ENCODE measurements at places on chromosomes 4 and X.

DNA sequence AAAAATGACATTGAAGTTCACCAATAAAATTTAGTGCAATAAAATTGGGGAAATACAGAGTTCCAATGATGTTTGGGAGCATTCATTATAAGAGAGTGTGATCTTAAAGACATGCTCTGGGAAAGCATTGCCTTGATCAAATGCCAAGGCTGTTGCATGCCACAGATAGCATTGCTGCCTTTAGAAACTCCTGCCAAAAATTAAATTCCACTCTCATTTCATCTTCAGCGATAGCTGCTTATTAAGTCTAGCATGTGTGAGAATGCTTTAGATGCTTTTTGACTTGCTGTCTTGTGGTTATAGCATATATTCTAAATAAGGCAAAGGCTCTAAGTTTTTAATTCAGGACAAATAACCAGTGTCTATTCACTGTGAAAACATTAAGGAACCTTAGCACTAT is 49.3 kb downstream of the NPNT start:
- DNase-seq = no peak

- DNase-seq = no peak
Observed at GRCh38 chr4:157004279-157005161, 32.9 kb upstream of the PDGFC start.

GRCh38 chrX:42151808-42152207 is 228.5 kb upstream of the CASK start:
- DNase-seq = no peak

GRCh38 chrX:138877746-138878145 is 166.2 kb upstream of the FGF13 start:
- no peak for DNase-seq

DNA sequence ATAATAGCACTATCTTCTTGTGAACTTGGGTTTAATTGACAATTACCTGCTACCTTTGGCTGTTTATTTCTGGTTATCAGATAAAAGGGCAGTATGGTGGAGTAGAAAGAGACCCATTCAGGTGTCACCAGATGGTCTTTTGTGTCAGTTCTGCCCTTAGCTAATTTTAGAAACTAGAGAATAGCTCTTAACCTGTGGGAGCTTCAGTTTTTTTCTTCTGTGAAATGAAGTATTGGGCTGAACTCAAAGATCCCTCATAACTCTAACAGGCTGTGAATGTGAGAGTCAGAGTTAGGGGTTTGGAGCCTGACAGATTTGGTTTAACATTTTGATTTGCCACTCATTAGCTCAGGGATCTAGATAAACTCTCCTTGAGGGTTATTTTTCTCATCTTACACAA is 335.2 kb downstream of the PPP1R2C start:
- DNase-seq = no peak

- no peak for DNase-seq
Observed at GRCh38 chrX:120120223-120120622, 4.5 kb upstream of the RHOXF1 start.

DNA sequence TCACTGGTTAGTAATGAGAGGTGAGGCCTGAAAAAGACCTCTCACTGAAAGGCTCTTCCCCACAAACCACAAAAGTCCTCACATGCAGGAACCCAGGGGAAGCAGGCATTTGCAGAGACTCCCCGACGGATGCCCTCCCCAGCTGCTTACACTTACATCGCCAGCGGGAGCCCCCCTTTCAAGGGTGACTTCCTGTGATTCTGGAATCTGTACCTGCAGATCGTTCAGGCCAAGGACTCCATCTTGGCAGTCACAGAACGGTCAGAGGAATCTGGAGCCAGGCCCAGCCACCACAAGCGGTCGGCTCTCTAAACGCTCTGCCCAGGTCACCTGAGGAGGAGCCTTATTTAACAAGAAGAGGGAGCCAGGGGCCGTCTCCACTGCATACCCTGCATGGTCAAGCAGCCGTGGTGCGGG is 71.3 kb upstream of the STS start:
- no peak for DNase-seq

DNA sequence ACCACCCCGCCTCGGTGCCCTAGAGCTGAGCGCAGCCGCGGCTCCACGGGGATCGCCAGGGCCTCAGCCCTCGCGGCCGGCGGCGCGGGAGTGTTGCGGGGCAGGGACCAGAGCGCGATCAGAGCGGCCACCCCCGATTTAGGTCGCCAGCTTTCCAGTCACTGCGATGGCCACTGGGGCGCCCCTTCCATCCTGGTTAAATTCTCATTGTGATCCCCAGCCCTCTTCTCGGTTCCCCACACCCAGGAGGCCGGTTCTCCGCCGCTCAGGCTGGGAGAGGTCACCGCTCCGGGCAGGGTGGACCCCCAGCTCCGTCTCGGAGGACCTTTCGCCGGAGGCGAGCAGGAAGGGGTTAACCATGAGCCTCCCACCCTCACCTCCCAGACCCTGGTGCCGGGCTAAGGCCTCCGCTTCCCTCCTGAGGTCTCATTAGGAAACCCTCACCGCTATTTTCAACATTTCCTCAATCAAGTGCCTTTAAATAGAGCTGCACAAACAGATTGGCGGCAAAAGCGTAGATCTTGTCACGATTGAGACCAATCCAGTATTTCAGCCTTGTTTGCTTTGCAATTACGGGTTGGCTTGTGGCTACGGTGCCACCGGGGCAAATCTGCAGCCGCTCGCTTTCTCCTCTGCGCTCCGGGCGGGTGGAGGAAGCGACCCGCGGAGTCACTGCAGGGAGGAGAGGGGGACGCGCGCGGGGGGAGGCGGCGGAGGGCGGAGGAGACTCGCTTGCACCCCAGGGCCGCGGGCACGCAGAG is 8.3 kb upstream of the HAND2 start:
- DNase-seq = no peak

DNA sequence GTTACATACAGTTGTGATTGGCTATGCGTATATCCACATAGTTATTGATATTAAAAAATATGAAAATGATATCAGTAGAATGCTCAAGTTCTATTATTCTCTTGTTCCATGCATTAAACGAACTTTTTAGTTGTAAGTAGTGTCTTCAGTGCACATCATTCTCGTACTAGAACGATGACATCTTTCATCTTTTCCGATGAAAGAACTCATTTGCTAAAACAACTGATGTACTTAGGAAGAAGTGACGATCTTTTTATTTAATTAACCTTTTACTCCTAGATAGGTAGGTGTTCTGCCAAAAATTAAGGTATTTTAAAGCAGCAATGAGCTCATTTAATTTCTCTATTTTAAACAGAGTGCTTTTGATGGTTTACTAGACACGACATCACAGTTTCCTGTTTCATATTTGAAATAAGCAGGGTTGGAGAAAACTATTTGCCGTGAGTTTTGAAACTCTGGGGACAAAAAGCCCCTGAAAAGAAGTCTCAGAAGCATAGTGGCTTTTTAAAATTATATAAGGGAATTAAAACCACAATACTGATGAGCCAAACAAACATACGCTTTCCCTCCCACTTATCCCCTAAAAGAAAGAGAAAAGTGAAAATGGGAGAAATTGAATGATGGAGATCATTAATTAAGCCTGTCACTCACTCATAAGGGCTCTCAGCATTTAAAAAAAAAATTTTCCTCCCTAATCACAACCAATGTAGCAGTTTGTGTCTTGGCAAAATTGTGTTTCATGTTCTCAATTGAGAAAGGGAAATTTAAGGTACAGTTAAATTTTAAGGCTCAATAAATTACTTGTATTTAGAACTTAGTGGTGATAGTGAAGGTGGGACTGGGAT is 25.6 kb downstream of the SPRY1 start:
- DNase-seq = no peak

DNA sequence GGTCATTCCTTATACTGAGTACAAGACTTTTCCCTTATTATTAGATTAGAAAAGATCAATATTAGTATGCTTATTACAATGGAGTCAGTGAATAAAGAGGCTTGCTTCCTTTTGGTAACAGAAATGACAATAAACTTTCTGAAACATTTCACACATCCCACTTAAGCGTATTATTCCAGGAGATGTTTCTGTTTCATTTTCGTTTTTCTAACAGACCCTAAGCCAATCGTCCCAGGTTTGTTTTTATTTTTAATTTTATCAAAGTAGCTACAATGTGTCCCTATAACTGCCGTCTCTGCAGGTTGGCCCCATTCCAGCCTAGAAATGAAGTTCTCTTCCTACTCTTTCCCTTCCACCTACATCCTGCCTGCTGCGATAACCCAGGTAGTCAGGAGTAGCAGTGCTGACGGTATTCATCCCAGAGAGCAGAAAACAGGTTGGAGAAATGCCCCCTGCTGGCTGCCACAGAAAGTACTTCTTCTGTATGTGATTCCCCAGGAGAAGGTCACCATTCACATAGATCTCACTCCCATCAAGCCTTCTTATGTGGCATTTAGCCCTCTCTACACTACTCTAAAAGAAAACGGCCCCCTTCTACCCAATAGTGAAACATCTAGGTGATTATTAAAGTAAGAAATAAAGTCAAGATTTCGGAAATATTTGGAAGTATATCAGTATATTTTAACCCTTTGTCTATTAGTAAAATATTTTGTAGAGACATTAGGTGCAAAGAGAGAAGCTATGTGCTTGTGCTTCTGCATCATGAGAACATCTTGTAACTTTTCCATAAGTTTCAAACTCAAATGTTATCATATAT is 40.4 kb downstream of the ENPEP start:
- peak; percentile 84 for DNase-seq

GRCh38 chr4:156476359-156476758 is 495.2 kb downstream of the PDGFC start:
- DNase-seq = no peak

- DNase-seq = no peak
Observed at GRCh38 chr4:169420291-169420690, 149.5 kb upstream of the SH3RF1 start.

- DNase-seq = no peak
Observed at GRCh38 chr4:58749206-58749605, 1639.0 kb upstream of the IGFBP7 start.

- no peak for DNase-seq
Observed at GRCh38 chr4:40471923-40472322, 136.8 kb downstream of the CHRNA9 start.

DNA sequence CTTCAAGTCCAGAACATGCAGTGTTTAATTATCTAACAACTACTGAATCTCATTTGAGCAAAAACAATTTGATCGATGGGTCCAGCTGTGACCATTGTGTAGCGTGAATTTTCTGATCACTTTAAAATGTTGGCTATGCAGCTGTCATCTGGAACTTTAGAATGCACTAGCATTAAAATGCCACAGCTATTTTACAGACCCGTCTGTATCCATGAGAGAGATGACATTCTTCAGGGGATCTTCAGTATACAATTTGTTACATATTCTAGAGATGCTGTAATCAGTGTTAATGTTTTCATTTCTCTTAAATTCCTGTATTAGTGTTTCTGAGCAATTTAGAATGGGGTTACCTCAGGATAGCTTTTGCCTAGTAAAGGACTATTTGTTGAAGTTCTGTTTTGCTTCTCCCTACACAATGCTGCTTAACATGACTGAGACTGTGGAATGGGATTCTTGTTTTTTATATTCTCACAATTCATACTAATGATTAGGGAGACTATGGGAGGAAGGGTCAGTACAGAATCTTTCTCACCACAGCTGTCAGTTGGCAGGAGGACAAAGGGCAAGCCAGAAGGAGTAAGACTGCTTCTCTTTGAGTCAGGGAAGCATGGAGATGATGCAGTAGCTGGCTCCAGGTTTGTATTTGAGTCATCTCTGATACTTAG is 13.2 kb upstream of the CTSO start:
- DNase-seq = no peak

DNA sequence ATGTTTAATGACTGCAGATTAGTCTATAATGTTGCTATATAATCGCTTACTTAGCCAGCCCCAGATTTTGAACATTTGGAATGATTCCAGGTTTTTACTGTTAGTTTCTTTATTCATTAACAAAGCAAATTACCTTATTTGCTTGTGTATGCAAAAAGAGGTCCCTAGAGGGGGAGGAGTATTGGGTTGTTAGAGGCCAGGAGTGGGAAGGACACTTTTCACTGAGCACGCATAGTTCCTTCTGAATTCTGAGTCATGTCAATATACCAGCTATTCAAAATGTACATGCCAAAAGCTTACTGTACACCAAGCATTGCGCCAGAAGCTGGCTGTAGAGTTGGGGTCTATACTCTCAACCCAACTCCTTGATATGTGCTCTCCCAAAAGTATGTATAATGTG is 5.1 kb upstream of the DGAT2L6 start:
- no peak for DNase-seq

- no peak for DNase-seq
Observed at GRCh38 chrX:72142094-72142793, 10.5 kb upstream of the RTL5 start.

- no peak for DNase-seq
Observed at GRCh38 chr4:7595934-7596461, 161.3 kb upstream of the PSAPL1 start.

GRCh38 chr4:71382900-71383560 is 44.2 kb downstream of the SLC4A4 start:
- DNase-seq = no peak

GRCh38 chr4:82225030-82225429 is 148.8 kb downstream of the HNRNPD start:
- no peak for DNase-seq

GRCh38 chr4:38535717-38536116 is 128.3 kb upstream of the KLF3 start:
- DNase-seq = no peak

DNA sequence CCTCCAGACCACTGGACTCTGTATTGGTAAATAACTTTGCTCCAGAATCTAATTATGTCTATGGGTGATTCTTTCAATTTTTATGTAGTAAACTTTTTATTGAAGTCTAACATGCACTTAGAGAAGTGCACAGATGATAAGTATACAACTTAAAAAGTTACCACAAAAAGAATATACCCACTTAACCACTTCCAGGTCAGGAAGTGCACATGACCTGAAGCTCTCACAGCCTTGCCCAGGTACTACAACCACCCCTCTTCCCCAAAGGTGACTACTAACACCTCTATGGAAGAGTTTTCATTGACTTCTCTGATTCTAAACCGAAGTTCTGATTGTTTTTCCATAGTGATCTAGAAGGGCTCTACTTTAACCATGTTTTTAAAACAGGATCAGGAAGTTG is 43.6 kb upstream of the SPRY1 start:
- DNase-seq = no peak

- peak; percentile 72 for DNase-seq
Observed at GRCh38 chrX:53287493-53288138, 6.2 kb upstream of the IQSEC2 start.

GRCh38 chrX:150757371-150757770 is 64.2 kb downstream of the MTMR1 start:
- DNase-seq = no peak

DNA sequence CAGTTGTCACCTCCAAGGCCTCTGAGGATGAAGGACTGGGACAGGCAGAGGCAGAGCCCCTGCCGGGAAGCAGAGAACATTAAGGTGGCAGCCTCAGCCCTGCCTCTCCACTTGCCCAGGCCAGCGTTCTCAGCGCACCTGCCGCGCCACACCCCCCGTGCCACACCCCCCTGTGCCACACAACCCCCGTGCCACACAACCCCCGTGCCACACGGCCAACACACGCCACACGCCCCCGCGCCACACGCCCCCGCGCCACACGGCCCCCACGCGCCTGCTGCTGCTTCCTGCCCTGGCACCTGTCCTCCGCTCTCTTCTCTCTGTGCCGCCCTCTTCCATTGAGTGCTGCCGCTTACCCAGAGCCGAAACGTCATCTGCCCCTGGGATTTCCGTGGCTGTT is 58.0 kb upstream of the ZFP42 start:
- DNase-seq = no peak

- no peak for DNase-seq
Observed at GRCh38 chr4:176273736-176274135, 4.7 kb upstream of the ASB5 start.

- DNase-seq = no peak
Observed at GRCh38 chr4:62619971-62620370, 1419.8 kb downstream of the ADGRL3 start.
